ENCODE measurements at places on chromosomes 12 and 14. TPM values are rescaled to one million over a fixed set of nuclear protein-coding genes. Genes with fewer than 3 reads are reported as not detected.

KLRG1 gene
- 5.2 TPM for total RNA-seq

EPYC gene
- not detected for total RNA-seq

RNF212B gene
- not detected for total RNA-seq

B3GNT4 gene
- total RNA-seq, result 1.8 TPM

CRIP1 gene
- total RNA-seq, result 49.3 TPM

Measured in glutamatergic neuron (in vitro differentiated cells).